ENCODE measurements at places on chromosomes 12 and 14. TPM values are rescaled to one million over a fixed set of nuclear protein-coding genes. Genes with fewer than 3 reads are reported as not detected.

- no peak for ATAC-seq
These were observed 447.2 kb downstream of the APAF1 start for GRCh38 chr12:99092100-99092851.

GRCh38 chr14:25698111-25698510 lies 648.2 kb upstream of the STXBP6 start:
- no peak for ATAC-seq

The CGRRF1 gene
- 11.2 TPM for total RNA-seq

The IRAK3 gene
- 0.47 TPM for total RNA-seq

- no peak for ATAC-seq
These were observed 454.9 kb downstream of the LRIG3 start for GRCh38 chr12:58465418-58465817.

DNA sequence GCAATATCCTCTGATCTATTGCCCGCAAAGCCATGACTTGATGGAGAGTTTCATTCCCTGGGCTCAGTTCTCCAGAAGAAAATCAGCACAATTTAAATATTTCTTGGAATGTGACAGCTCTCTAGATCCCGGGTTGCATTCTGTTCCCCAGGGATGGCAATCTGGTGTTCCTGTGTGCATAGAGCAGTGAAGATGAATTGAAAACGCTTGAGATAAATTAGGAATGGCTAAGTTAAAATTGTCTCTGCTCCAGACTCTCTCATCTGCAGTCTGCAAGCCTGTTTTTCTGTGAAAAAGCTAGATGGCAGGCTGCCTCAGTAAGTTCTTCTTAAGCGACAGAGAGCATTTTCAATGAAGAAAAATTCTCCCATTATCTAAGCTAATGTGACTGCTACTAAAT lies 582.5 kb upstream of the MGAT4C start:
- ATAC-seq: peak; percentile 75

- ATAC-seq: no peak
These were observed 3.4 kb upstream of the CDH24 start for GRCh38 chr14:23060536-23061260.

- no peak for ATAC-seq
These were observed 29.6 kb upstream of the IRF2BPL start for GRCh38 chr14:77058117-77058516.

- no peak for ATAC-seq
These were observed 134.9 kb upstream of the SRRM4 start for GRCh38 chr12:118846416-118846815.

- ATAC-seq: no peak
These were observed 170.6 kb downstream of the CCDC59 start for GRCh38 chr12:82187595-82187994.

The ANKRD33 gene
- 0.14 TPM for total RNA-seq

DNA sequence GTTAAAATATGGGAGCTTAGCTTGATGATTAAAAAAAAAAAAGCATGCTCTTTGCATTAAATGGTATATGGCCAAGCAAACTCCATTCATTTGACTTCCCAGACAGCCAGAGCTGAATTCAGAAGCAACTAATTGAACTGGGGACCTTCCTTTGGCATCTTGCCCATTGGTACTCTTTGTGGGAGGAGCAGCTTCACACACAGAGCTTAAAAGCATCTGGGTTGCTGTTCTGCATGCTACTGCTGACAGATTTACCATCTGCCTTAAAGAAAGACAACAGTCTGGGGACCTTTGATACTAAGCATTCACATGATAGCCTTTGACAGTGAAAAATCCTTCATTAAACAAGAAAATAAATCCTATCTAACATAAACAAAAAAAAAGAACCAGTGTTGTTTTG lies 977.9 kb downstream of the TMTC2 start:
- peak; percentile 81 for ATAC-seq

DNA sequence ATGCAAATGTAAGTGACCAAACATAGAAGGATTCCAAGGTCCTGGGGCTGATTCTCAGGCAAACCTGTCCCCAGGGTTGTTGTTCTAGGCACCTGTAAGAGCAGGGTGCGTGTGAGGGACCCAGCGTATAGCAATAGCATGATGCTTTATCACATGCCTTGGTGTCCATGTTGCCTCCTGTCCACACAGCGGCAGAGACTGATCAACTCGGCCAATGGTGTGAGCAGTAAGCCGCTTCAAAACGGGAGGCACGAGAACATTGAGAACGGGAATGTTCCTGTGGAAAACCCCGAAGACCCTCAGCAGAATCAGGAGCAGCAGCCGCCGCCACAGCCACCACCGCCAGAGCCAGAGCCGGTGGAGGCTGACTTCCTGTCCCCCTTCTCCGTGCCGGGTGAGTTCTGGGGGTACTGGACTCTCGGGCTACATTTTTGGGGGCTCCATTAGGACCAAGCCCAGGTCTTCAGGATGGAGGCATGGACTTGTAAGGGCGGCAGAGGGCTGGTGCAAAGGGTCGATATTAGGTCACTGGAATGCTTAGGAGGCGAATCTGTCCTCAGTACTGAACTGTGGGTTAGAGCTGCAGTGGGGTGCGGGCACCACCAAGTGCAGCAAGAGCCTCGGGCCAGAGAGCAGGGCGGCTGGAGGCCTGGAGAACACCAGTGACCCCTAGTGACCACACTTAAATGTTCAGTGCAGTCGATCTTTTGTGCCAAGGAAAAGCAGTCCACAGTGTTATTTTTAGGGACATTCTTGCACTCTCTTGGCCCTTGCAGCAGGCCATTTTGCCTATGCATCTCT lies 57.2 kb upstream of the RIN3 start:
- ATAC-seq: peak; percentile 71

DNA sequence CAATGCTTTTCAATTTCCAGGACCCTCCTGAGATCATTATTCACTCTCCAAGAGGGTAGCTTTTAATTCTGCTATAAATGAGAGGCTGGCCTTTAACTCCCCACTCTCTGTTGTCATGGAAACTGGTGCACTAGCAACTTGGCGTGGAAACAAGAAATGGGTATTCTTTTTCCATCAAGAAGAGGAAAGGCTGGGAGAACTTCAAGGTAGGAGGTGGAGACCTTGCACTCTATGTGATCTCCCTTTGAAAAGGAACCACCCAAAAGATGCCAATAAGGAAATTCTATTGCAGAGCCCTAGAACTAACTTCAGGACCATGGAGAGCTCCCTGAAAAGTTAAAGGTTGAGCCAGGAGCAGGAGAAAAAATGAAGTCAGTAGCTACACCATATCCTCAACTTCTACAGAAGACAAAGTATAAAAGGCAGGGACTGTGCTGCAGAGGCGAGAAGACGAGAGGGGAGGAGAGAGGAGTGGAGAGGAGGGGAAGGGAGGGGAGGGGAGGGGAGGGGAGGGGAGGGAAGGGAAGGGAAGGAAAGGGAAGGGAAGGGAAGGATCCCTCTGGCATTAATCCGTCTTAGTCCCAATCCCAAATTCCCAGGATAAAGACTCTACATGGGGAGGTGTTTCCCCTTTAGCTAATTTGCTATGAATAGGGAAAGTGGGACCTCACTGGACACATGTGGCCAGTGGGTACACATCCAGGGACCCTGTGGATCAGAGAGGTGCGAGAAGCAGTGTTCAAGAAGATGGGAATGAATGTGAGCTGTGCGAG lies 46.7 kb upstream of the FICD start:
- ATAC-seq: no peak

DNA sequence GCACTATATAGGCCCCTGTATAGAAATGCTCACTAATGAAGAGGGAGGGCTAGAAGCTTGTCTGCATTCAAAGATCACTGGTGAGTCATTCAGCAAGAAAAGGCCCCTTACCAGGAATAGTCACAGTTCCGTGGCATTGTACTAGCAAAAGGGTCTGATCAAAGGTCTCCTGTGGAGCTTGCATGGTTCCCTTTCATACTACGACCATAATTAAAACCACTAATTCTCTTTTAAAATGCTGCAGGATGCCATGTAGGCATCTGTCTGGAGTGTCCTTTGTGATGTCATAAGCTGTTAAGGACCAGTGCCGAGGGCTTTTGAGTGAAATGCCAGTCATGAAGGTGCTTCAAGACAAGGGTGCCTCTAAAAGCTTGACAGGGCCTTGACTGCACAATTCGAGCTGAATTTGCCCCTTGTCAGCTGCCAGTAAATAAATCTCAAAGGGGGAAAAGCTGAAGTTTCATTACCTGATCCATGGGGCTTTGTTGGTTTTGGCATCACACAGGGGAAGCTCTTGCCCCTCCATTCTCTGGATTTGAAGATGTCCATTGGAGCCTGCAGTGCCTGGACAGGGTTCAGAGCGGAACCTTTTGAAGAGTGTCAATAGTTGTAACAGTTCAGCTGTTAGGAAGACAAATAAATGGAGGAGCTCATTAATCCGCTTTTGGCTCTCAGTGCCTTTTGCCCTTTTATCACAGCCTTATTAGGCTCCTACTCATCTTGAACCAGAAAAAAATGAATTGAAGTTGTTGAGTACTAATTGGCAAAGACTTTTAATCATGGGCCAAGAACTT lies 69.1 kb downstream of the TMEM260 start:
- ATAC-seq: no peak

DNA sequence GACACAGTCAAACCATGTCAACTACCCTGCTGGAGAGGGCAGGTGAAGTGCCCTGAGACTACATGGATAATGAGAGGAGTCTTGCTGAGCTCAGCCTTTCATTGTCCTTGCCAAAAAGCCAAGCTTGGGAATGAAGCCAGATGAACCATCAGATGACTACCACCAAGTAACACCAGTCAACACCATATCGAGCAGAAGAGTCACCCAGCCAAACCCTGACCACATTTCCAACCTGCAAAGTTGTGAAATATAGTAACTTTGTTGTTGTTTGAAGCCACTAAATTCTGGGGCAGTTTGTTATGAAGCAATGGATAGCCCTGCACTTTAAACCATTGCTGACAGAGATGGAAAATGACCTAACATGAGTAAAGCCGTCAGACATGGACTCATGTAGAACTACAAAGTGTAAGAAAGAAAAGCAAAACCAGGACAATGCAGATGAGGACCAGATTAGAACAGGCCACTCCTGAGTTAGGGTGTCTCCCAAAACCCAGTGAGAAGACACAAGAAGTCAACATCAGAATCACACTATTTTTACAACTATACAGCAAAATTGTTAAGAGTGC lies 12.5 kb upstream of the CRADD start:
- no peak for ATAC-seq

The WNK1 gene
- total RNA-seq: 69.0 TPM

The IFNG-AS1 gene
- total RNA-seq: 0.57 TPM

The BMAL2 gene
- total RNA-seq: 5.1 TPM

- ATAC-seq: no peak
These were observed 26.0 kb downstream of the DCP1B start for GRCh38 chr12:1978078-1978862.

GRCh38 chr12:48414021-48414420 lies 58.3 kb upstream of the ANP32D start:
- no peak for ATAC-seq

GRCh38 chr14:90976101-90976500 lies 84.3 kb downstream of the RPS6KA5 start:
- no peak for ATAC-seq

GRCh38 chr14:33900706-33901105 lies 50.2 kb downstream of the EGLN3 start:
- ATAC-seq: no peak

- ATAC-seq: no peak
These were observed 57.4 kb downstream of the SPPL3 start for GRCh38 chr12:120846721-120847120.

DNA sequence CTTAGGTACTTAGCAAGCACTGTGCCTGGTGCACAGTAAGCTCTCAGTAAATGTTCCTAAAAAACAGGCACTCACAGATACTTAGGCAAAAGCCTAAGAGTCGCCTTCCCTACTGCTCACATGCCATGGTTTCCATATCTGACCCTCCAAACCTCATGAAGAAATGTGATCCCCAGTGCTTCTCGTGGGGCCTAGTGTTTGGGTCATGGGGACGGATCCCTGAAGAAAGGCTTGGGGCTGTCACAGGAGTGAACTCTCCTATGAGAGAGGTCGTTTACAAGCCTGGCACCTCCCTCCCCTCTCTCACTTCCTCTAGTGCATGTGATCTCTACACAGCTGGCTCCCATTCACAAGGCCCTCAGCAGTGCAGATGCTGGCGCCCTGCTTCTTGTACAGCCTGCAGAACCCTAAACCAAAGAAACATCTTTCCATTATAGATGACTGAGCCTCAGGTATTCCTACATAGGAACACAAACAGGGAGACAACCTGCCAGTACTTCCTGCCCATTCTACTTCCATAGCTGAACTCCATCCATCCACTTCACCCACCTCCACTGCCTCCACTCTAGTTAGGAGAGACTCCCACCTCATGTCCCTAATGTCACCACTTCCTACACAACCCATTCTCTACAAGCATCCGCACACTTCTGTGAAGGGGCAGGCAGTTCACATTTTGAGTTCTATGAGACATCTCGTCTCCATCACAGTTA lies 2.9 kb downstream of the SLC15A4 start:
- ATAC-seq: no peak

The LPAR5 gene
- total RNA-seq: 0.21 TPM

- no peak for ATAC-seq
These were observed 255.5 kb downstream of the SNAPC1 start for GRCh38 chr14:62017651-62018230.

The FOXG1 gene
- total RNA-seq: 0.08 TPM

DNA sequence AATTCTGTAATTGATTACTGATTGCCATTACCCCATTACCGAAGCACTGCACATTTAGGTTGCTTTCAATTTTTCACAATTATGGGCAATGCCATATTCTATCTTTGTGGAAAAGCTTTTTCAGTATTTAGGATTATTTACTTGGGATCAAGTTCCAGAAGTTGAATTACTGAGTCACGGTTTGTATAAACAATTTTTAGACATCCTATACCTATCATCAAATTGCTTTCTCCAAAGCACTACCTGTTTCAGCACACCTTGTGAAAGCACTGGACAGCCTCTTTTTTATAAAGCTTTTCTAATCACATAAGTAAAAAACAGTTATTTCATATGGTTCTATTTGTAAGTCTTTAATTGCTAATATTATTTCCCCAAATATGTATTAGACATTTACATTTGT lies 221.5 kb upstream of the CAND1 start:
- ATAC-seq: no peak

- no peak for ATAC-seq
These were observed 15.4 kb upstream of the BEST3 start for GRCh38 chr12:69714542-69714941.

DNA sequence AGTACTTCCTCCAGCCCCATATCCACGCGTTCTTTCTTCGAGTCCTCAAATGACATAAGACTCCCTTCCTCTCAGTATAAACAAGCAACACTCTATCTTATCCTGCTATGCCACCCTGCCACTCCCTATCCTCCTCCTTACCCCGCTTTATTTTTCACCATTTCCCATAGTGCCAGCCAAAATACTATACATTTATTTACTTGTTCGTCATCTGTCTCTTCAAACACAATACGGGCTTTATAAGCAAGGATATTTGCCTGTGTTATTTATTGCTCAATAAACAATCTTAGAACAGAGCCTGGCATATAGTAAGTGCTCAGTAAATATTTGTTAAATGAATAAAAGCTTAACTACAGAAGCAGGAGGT lies 444.9 kb downstream of the EGLN3 start:
- ATAC-seq: no peak

DNA sequence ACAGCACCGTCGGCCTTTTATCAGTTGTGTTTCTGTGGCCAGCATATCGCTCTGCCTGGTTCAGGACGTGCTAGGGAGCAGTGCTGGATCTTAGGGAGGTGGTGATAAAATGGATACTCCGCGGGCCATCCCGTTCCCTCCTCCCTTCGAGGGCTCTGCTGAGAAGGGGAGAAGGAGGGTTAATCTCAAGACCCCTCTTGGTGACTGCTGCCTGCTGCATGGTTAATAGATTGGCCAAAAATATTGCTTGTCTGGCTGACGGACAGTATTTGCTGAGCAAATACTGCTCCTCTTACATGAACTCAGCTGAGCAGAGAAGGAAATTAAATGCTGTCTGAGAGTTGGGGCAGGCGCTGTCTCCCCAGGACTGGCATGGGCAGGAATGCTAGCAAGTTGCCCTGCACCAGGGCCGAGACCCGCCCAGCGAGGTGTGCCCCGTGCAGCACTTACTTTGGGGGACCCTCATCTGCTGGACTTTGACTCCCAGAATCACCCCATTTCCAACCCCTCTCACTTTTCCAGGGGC lies 1.2 kb downstream of the FBRSL1 start:
- ATAC-seq: no peak

Data from motor neuron (in vitro differentiated cells).